T-cell (primary cell): ENCODE measurements at places on chromosomes 7 and 10.

DNA sequence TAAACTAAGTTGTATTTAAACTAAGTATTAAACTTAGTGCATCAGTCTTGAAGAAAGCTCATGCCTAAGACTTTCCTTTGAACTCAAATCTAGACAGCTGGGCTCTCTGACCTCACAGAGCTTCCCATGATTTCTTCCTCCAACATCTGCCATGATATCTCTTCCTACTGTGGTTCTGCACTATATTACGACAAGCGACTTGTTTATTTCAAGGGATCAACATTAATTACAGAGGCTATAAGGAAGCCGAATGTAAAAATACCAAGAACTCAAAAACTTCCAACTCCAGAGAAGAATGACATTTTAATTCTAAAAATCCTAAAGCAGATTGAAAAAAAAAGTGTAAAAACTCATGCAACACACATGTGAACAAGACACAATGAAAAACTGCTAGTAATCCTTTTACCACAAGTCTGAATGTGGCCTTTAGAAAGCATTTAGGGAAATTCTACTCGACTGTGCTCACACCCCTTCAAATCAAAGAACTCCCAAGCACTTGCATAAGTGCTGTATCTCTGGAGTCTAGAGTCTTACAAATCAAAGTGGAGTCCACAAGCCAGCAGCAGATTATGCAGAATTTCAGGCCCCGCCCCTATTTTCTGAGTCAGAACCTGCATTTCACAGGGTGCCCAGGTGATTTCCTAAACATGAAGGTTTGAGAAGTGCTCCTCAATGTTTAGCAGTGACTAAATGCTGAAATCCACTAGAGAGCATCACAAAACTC lies 22.7 kb upstream of the WASHC2A start:
- DNase-seq = no peak

- DNase-seq = no peak
Observed at GRCh38 chr10:75048669-75049098, 62.8 kb upstream of the SAMD8 start.

GRCh38 chr7:2644562-2645273 lies 12.9 kb downstream of the TTYH3 start:
- DNase-seq = no peak

DNA sequence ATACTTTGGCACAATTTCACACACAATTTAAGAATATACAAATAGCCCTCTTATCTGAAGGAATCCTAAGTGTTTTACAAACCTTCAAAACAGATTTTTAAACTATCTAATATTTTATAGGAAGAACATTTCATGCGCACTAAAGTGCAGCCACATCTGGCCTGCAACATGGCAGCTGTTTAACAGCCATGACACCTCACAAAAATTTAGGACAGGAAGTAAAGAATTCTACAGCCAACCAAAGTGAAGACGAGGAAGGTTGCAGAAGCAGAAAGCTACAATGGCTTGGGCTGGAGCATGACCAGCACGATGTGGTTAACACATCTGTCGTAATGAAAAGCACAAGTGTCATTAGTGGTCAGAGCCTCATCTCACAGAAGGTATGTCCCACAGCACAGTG lies 238.1 kb downstream of the HPSE2 start:
- no peak for DNase-seq

GRCh38 chr10:110138197-110138812 lies 69.1 kb upstream of the MXI1 start:
- no peak for DNase-seq

- no peak for DNase-seq
Observed at GRCh38 chr7:157978766-157979165, 608.9 kb downstream of the PTPRN2 start.

GRCh38 chr10:96606216-96606615 lies 19.4 kb upstream of the TM9SF3 start:
- no peak for DNase-seq

DNA sequence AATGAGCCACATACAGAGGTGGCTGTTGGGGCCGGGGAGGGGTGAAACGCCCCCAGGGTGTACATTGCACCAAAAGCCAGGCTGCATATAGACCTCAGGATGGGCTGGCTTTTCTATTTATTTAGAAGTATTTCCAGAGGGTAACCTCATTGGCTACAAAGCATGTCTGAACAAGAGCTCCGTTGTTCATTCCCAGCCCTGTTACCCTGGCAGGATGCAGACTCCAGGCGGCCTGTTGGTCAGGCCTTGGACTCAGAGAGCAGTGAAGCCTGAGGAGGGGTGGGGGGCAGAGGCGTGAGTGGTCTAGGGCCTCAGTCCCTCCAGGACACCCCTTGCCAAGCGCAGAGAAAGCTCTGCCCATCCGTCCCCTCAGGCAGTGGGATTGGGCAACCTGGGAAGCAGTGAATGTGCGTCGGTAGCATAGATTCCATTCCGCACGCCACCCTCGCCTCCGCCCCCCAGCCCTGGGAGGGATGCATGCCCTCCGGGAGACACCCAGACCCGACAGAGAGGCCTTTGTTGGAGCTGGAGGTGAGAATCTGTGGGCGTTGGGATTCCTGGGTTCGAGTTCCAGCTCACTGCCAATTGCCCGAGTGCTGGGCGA lies 41.9 kb downstream of the TCF7L2 start:
- no peak for DNase-seq

GRCh38 chr7:15288741-15289140 lies 273.1 kb downstream of the AGMO start:
- DNase-seq = no peak

DNA sequence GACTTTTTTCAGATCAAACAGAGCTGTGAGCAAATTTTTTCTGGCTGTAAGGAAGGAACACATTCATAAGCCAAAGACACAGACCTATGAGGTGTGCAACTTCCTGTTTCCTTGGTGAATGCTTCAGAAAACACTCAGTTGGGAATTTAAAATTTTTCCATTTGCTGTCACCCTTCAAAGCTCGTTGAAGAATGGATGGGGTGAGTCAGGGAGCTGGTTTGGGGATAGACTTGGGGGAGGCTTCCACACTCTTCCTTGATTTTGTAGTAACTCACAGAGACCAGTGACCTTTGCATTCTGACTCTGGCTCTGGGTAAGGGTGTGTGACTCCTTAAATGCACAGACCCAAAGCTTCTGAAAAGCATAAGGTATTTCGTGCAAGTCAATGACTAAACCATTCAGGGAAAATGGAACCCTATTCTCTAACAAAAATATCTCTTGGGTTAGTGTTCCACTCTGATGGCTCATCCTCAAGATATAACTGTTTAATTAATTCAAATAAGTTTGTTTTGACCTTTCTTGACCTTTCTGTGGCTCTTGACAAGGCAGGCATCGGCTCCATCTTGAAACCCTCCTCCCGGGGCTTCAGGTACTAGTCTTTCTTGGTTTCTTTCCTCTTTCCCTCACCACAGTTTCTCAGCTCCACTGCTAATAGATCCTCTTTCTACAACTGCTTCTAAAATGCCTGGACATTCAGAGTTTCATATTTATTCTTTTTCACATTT lies 227.8 kb upstream of the INHBA start:
- no peak for DNase-seq

DNA sequence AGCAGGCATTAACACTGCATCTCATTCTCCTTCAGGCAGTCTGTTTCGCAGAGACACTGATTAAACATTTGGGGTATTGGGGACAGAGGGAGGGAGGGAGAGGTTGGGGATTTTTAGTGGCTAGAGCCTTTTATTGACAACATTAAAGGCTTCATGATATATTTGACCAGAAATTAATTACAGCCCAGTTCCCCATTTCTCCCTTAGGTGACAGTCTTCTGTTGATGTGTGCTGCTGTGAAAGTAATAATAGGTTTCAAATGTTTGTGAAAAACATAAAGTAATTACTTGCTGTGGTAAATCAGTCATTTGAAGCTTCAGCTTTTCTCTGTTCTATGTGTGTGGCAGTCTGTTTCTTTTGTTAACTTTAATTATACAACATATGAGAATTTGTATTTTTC lies 105.3 kb upstream of the LRGUK start:
- no peak for DNase-seq

GRCh38 chr7:44636041-44636584 lies 29.7 kb downstream of the OGDH start:
- no peak for DNase-seq

- DNase-seq = peak; percentile 74
Observed at GRCh38 chr10:124719213-124719851, 24.8 kb downstream of the FAM53B start.

GRCh38 chr10:28939281-28940157 lies 262.2 kb downstream of the BAMBI start:
- no peak for DNase-seq

GRCh38 chr10:93926613-93927012 lies 32.8 kb downstream of the SLC35G1 start:
- no peak for DNase-seq

DNA sequence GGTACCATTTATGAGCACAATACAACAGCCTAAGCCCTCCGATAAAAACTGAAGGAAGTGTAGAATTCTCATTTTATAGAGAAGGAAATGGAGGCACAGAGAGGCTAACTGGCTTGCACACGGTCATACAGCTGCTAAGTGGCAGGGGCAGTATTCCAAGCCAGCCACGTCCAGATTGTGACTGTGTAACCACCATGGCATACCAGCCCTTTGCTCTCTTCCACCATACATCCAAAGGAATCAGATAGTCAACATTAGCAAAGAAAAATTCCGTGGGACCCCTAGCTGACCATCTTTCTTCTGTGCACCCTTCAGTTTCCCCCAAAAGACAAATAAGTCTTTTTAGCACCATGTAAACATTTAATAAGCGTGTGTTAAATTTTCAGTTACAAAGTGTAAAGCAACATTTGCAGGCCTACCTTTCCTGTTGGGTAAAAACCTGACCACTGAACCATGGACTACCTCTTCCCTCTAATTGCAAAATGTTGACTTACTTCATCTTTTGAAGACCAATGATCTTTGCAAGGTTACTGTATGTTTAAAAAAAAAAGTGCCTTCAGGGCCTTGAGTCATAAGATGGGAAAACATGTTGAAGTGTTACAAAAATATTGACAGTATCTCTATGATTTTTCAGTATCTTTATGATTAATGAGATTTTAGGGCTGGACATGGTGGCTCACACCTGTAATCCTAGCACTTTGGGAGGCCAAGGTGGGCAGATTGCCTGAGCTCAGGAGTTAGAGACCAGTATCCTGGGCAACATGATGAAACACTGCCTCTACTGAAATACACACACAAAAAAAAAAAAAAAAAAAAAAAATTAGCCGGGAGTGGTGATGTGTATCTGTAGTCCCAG lies 24.3 kb upstream of the PDZD8 start:
- no peak for DNase-seq

DNA sequence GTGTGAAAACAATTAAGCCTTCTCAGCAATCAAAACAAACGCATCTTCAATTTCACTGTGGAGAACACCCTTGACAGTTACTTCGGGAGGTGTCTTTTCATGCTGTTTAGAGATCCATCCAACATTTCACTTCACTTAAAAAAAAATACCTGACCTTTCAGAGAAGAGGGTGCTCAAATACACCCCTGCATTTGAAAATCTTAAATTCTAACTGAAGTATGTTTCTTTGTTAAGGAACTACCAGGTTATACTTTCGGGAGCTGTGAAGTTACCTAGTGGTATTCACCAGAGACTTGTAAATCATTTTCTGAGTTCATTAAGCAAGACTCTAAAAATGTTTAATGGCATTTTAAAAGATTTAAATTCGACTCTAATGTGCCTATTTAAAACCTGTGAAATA lies 38.8 kb downstream of the CNPY1 start:
- no peak for DNase-seq

GRCh38 chr7:132009778-132010177 lies 453.4 kb upstream of the PODXL start:
- DNase-seq = no peak

DNA sequence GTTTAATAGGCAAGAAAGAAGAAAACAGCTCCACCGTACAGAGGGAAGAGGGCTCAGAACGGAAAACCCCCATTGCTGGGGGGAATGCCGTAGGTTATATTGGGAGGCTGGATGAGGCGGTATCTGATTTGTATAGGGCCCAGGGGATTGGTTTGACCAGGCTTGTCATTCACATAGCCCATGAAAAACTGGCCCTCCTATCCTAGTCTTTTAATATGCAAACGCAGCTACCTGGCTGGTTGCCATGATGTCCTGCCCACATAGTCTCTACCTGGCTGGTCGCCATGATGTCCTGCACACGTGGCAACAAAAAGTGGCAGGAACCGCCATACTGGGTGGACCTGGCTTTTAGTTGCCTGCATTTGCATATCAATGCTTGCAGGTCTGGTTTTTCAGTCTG lies 84.7 kb downstream of the AUTS2 start:
- DNase-seq = no peak

- no peak for DNase-seq
Observed at GRCh38 chr10:83037653-83038052, 1101.7 kb upstream of the GHITM start.

DNA sequence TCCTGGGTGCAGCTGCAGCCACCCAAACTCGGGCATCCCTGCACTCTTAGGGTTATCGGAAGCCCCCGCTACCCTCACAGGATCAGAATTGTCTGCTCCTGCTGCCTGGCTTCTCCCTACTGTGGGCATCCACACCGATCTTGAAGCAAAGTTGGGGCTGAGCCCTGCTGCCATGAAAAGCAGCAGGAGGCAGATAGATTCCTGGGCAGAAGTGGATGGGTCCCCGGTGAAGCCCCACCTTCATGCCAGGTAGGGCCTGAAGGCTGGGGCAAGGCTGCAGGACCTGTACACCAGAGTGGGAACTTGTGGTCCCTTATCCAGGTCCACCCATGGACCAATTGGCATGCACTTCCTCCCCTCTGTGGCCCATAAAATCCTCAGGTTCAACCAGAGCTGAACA lies 922.6 kb upstream of the KCND2 start:
- DNase-seq = no peak

GRCh38 chr10:114009281-114009996 lies 34.2 kb upstream of the ADRB1 start:
- no peak for DNase-seq

GRCh38 chr7:18384491-18385143 lies 110.9 kb upstream of the HDAC9 start:
- no peak for DNase-seq

GRCh38 chr7:133265821-133266220 lies 12.9 kb downstream of the EXOC4 start:
- no peak for DNase-seq

- DNase-seq = no peak
Observed at GRCh38 chr7:107833684-107834106, 30.7 kb upstream of the SLC26A3 start.
